ENCODE measurements at places on chromosomes 4 and X.

- DNase-seq: no peak
These were observed 6.6 kb downstream of the ANKRD17 start for GRCh38 chr4:73252001-73252400.

- no peak for DNase-seq
These were observed at the start of gene TEX13D for GRCh38 chrX:124332481-124333424. Gene TEX13D, plus strand, starts transcription at chrX:124332660. Its CDS starts 258 bp downstream, at chrX:124332918.

DNA sequence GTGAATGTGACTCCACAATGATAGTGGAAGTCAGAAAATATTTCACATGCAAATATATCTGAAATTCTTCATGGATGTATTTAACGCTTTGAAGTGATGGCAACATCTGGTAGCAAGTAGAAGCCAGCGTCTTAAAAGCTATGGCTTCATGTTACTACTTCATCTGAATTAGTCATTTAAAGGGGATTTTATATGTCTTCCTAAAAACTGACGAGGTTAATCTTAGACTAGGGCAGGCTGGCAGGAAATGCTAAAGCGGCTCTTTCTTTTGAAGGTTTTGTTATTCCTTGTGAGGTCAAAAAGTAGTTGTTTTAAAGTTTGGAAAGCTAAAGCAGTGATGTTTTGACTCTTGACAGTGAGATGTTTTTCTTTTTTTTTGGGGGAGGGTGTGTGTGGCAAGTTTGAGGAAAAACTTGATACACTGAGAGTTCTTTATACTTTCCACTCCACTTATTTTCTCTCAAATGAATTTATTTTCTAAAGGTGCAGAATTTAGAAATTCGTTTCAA is 22.6 kb downstream of the PLS3 start:
- DNase-seq: no peak

DNA sequence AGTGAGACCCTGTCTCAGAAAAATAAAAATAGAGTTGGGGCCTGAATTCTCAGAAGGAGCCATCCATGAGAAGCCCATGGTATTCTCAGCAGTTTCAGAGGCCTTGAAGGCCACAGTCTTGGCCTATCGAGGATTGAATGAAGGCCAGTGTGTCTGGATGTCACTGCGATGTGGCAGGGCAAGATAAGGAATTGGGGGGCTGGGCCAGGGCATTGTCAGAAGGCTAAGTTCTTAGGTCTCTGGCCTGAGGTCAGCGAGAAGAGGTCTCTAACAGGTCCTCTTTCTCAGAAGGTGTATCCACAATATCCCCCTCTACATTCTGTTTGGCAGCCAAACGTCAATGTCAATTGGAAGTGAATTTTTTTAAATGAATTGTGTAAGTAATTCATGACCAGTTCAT is 5.7 kb downstream of the ZNF275 start:
- no peak for DNase-seq

Data from stimulated activated CD8-positive, alpha-beta memory T cell treated with anti-CD3 and anti-CD28 coated beads, Interleukin-4, amount 100 ng/mL, for 1 hour (primary cell).